ENCODE measurements at places on chromosomes 5 and 9.

DNA sequence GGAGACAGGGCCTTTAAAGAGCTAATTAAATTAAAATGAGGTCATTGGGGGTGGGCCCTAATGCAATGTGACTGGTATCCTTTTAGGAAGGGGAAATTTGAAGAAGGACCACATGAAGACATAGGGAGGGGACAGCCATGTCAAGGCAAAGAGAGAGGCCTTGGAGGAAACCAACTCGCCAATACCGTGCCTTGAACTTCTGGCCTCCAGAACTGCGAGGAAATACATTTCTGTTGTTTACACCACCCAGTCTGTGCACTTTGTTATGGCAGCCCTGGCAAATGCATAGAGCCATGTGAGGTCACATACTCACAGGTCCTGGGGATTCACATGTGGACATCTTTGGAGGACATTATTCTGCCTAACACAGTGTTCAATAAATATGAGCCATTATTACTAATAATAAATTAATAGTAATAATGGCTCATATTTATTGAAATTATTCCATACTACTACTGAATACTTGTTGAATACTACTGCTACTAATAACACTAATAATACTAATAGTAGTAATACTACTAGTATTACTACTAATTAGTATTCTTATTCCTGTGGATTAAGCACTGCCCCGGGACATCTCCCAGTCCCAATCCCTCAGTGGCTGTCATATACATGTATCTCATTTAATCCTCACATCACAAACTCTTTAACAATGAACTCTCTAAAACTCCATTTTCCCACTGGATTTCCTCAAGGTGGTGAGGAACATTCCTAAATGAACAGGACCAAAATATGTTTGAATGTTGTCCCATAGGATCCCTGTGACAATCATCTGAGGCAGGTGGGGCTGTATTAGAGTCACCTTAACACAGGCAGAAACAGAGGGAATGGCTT lies 8.4 kb downstream of the TRAF1 start:
- no peak for DNase-seq

- DNase-seq: no peak
These were observed 87.6 kb downstream of the DAPK1 start for GRCh38 chr9:87585123-87585855.

- DNase-seq: peak; percentile 11
These were observed 520.4 kb downstream of the RAB3C start for GRCh38 chr5:59103303-59103702.

GRCh38 chr9:116713271-116713670 lies 26.2 kb downstream of the TRIM32 start:
- DNase-seq: no peak

- DNase-seq: no peak
These were observed 12.9 kb upstream of the ERBIN start for GRCh38 chr5:65913519-65913918.

DNA sequence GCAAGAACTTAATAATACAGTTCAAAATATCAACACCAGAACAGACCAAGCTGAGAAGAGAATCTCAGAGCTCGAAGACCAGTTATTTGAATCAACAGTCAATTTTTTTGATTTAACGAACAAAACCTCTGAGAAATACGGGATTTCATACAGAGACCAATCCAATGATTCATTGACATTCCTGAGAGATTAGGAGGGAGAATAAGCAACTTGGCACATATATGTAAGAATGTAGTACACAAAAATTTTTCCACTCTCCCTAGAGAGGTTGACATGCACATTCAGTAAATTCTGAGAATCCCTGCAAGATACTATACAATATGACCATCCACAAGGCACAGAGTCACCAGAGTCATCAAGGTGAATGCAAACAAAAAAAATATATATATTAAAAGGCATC lies 1577.3 kb upstream of the C9orf72 start:
- no peak for DNase-seq

DNA sequence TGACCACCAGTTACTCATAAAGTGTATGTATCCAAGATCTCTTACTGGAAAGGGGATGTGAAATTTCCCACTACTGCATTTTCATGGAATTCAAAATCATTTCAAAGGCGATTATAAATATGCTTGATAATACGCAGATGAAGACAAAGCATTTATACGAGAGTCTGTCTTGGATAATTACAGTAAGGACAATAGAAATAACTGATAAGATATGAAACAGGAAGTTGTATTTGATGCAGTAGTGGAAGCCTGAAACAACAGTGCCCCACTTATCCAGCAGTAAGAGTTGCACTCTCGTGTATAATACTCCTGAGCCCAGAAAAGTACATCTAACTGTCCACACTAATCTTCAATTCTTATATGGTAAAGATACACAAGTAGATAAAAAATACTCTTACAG lies 188.7 kb upstream of the POU5F2 start:
- DNase-seq: no peak

- no peak for DNase-seq
These were observed 4.7 kb downstream of the SLC24A2 start for GRCh38 chr9:19784136-19784535.

- no peak for DNase-seq
These were observed 15.1 kb upstream of the NRARP start for GRCh38 chr9:137317021-137317717.

DNA sequence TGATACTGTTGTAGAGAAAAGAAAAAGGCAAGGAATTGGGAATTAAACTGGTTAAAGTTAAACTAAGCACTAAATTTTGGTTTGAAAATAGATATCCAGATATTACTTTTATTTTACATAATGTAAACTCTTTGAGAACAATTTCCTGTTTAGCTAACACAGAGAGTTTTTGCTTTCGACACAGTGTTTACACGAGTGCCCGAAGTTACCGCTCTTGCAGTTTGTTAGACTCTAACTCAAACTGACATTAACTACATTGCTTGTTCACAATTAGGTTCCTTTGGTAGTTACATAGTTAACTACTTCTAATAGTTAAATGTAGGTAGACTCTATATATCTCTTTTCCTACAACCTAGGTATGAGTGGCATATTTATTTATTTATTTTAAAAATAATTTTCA lies 117.1 kb upstream of the CHD1 start:
- no peak for DNase-seq

- DNase-seq: no peak
These were observed 621.4 kb downstream of the RAB3C start for GRCh38 chr5:59204114-59204897.

DNA sequence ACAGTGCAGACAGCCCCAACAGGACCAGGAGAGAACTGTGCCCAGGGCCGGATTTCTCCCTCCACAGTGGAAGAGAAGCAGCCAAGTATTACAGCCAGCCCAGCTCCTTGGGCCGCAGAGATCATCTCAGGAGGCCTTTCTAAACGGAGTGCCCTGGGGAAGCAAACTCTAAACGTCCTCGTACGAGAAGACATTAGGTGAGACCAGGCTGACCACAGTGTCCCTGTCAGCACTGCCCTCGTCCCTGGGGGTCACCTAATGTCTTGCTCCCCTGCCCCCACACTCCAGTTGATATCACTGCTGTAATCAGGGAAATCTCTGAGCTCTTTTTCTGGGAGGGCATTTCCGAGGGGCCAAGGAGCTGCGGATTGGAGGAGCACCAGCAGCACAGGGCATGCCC lies 6.5 kb downstream of the QRFP start:
- DNase-seq: no peak

GRCh38 chr9:78775211-78775610 lies 478.3 kb downstream of the PSAT1 start:
- DNase-seq: no peak

DNA sequence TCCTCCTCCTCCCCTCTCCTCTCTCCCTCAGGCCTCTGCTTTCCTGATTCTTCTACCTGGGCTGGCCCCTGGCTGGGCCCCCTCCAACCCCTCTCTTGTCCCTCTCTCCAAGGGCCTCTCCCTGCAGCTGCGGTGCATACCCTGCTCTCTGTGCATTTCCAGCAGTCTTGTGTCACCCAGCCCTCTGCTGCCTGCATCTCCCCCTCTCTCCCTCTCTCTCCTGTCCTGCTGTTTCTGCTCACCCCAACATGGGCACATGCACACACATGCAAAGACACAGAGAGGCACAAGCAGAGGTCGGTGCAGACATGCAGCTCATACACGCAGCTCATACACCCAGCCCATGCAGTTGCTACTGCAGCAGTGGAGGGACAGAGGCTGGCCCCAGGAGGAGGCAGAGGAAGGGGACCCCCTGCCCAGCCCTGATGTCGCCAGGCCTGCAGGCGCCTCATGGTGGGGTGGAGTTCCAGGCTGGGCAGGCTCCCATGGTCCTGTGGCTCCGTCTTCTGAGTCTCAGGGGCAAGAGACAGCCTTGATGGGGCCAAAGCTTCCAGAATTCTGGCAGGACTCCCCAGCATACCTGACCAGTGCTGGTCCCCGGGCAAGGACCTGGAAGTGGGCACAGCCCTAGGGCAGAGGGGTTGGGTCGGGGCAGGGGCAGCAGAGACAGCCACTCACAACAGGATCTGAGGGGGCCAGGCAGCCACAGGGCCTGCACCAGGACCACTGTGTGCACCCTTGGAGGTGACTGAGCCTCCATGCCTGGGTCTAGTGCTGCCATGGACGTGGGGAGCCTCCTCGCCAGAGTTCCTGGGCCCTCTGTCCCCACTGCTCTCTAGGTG lies 216.9 kb downstream of the C9orf50 start:
- DNase-seq: no peak

- no peak for DNase-seq
These were observed 29.1 kb downstream of the DAP start for GRCh38 chr5:10731913-10732312.

All from AML-193 (cell line).